ENCODE measurements at places on chromosomes 13 and 19. TPM values are rescaled to one million over a fixed set of nuclear protein-coding genes. Genes with fewer than 3 reads are reported as not detected.
A peak's percentile ranks its signal among the peaks of the same experiment; 100 is the strongest.

DNA sequence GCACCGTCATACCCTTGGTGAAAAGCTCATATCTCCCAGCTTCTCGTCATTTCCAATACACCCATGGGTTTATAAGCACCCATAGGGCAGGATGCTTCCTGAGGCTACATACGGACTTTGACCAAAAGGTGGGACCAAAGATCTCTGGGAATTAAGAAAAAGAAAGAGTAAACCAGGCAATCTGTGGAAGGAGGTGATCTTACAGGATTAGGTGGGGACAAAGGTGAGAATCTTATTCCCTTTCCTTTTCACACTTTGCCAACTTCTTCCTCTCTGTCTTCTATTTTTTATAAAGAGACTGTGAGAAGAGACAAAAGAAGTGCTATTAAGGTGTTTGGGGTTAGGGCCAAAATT is 172.0 kb downstream of the DLEU7 start:
- no peak for DNase-seq

GRCh38 chr13:51760592-51760991 is 43.4 kb downstream of the DHRS12 start:
- DNase-seq = peak; percentile 52

- no peak for DNase-seq
Observed at GRCh38 chr13:111503905-111504695, 183.7 kb downstream of the TEX29 start.

Gene HCST
- not detected for total RNA-seq

GRCh38 chr13:20969182-20969581 is 66.6 kb upstream of the XPO4 start:
- DNase-seq = no peak

- DNase-seq = peak; percentile 71
Observed at GRCh38 chr19:42091742-42092141, 15.8 kb downstream of the ZNF574 start.

- DNase-seq = peak; percentile 66
Observed at GRCh38 chr13:50080203-50080910, 65.1 kb downstream of the KCNRG start.

Gene FUT3
- not detected for total RNA-seq

GRCh38 chr13:44148159-44148914 is 225.3 kb upstream of the SERP2 start:
- no peak for DNase-seq

- peak; percentile 38 for DNase-seq
Observed at GRCh38 chr19:54279406-54279962, 1.4 kb downstream of the LILRB2 start.

DNA sequence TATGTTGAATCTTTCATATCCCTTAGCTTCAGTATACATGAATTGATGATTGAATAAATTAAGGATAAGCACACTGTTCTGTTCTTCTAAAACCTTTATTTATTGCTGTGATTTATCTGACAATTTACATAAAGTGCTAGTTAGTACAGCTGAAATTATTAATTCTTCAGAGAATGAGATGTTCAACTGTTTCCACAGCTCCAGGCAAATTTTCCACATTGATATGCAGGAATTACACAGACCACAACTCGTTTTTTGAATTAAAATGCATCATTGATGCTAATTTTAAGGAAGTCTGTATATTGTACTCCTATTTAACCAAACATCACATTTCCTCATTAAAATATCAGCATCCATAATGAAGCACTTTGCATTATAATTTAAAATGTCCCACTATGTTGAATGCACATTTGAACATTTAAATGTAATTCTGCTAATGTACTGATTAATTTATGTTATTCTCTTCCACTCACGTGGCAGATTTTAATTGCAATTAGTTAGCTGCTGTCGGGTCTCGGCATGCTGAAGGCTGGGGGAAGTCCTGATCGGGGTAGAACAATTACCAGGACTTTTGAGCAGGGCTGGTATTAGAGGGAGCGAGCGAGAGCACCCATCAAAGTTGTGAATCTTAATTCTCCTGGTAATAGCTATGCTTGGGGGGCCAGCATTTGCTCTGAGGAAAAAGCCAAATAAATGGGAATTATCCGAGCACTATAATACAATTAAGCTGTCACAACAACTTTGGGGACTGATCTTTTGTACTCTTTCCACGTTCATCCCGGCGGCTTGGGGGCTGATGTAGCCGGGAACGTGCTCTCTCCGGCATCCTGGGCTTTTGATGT is 136.7 kb upstream of the TMTC4 start:
- no peak for DNase-seq

GRCh38 chr13:105462098-105462497 is 1073.4 kb downstream of the EFNB2 start:
- no peak for DNase-seq

Gene ANGPTL8
- total RNA-seq = not detected

Gene C2CD4C
- total RNA-seq = not detected

DNA sequence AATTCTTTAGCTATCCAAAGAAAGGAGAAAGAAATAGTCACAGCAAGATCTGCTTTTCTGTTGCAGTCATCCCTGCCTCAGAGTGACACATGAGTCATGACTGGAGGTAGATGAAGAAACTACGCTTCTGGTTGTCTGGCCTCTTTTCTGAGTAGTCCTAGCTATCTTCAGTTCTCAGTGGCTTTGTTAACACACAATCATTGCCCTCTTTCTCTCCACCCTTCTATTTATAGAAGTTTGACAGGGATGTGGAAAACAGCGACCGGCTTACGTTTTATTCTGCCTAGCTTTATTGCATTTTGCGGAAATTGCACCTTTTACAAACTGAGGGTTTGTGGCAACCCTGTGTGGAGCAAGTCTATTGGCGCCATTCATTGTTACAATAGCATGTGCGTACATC is 26.7 kb downstream of the SPATA13 start:
- DNase-seq = no peak

Gene ZNF709
- not detected for total RNA-seq

GRCh38 chr13:30978981-30979956 is 46.8 kb downstream of the TEX26 start:
- DNase-seq = no peak

Measured in SJSA1 (cell line).